ENCODE measurements at places on chromosomes 3 and 15. TPM values are rescaled to one million over a fixed set of nuclear protein-coding genes. Genes with fewer than 3 reads are reported as not detected.

GRCh38 chr3:97692831-97693230 is 71.7 kb upstream of the ARL6 start:
- no peak for DNase-seq

DNA sequence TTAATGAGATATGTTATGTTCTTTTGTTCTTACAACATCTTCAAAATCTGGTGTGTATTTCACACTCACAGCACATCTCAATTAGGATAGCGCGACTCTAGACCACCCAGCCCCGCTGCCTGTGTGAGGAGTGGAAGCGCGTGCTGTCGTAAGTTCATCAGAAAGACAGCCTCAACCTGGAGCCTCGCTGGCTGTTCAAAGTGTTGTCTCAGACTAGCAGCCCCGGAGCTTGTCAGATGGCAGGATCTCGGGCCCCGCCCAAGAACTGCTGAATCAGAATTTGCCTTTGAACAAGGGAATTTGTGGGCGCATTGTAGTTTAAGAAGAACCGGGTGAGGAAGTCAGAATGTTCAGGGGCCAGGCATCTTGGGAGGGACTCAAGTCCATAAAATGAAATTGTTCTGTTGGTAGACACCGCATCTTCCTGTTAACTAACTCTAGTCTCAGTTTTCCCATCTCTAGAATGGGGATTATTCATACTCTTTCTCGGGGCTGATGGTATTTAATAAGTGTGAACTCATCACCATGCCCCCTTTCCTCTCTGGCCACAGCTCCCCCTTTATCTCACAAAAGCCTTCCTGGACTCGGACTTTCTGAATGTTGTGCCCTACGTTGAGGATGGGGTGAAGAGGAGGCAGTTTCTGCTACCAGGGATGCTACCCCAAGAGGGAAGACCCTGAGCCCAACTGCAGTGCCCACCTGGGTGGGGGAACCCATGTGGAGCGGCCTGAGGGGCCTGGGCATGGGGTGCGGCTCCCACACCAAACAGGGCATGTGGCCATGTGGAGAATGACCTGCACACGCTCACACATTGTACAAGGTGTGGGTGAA is 40.4 kb downstream of the BHLHE40 start:
- no peak for DNase-seq

GRCh38 chr15:33994005-33994615 is 25.8 kb downstream of the CHRM5 start:
- DNase-seq = no peak

GRCh38 chr3:37808656-37809055 is 53.0 kb upstream of the CTDSPL start:
- no peak for DNase-seq

DNA sequence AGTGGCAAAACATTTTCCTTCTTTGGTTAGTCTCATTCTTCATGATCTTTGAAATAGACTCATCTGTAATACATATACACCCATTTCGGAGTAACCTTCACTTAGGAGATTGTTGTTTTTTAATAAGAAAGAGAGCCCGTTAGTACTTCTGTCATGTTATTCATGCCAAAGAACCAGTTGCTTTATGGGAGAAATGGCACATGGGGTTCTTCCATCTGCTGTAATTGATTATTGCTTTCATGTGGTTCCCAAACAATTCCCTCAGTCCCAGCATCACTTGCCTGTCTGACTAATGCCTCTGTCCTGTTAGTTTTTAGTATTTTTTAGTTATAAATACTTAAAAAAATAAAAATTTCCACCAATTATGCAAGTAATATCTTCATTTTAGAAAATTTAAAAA is 33.8 kb upstream of the FAH start:
- DNase-seq = no peak

GRCh38 chr15:60799885-60800284 is 320.9 kb upstream of the ICE2 start:
- DNase-seq = no peak

- DNase-seq = no peak
These were observed 31.7 kb downstream of the BCL2L10 start for GRCh38 chr15:52080706-52081392.

DNA sequence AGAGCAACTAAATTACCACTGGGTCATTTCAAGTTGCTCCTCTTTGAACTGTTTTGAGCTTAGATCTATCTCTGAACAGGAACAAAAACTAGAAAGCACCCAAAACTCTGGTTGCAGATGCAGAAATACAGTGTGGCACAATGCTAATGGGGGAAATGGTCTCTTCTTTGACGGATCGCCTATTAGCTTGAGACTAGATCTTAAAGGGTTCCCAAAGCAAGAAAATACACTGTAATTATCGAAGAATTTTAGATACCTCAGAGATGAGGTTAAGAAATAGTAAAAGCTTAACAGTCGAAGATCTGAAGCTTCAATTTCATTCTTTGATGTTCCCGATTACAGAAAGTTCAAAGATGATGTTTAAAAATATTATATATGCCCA is 818 bp downstream of the PPP1R2 start:
- no peak for DNase-seq

Gene PCLAF
- 93.8 TPM for polyA plus RNA-seq

Gene CPNE9
- not detected for polyA plus RNA-seq

Gene MYO5A
- polyA plus RNA-seq = 31.4 TPM

Gene TMEM207
- not detected for polyA plus RNA-seq
